ENCODE measurements at places on chromosomes 11 and 22.

DNA sequence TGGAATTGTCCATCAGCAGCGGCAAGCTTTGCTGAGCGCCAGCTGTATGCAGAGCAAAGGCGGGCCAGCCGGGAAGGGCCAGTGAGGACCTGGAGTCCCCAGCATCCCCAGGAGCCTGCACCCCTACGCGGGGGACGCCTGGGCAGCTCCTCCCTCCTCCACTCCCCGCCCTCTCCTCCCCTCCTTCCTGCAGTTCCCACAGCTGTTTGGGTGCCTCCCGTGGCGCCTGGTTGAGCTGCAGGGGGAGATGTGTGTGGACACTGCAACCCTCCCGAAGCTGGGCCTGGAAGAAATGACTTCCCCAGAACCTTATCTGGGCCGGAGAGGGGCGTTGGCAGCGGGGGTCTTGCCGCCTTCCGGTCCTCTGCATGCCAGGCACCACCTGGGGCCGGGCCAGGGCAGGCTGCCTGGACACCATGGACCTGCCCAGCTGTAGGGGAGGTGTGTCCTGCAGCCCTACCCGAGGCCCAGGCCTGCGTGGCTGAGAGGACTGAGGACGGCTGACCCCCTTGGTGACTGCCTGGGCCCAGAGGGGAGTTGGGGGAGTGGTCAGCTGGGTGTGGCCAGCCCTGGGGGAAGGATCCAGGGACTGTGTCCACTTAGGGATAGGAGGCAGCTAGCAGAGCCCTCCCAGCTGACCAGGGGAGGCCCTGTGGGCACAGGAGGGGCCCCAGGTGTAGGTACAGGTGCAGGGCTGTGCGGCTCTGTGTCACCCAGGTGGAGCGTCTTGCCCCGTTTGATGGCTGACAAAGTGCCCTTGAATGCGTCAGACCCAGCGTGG is 16.8 kb upstream of the MUC6 start:
- DNase-seq = no peak

DNA sequence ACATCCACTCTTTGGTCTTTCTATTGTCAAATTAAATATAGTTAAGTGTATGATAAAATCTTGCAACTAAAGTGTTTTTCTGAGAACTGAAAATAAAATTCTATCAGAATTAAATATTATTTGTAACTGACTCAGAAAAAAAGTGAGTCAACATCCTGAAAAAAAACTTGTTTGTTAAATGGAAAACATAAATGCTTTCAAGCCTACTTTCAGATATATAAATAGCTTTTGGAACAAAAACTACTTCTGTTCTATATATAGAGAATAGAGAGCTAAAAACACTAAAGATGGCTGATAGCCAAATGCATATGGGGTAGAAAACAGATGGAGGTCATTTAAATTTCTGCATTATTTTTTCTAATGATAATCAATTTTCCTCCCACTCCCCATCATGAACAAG is 61.8 kb downstream of the PIK3C2A start:
- no peak for DNase-seq

DNA sequence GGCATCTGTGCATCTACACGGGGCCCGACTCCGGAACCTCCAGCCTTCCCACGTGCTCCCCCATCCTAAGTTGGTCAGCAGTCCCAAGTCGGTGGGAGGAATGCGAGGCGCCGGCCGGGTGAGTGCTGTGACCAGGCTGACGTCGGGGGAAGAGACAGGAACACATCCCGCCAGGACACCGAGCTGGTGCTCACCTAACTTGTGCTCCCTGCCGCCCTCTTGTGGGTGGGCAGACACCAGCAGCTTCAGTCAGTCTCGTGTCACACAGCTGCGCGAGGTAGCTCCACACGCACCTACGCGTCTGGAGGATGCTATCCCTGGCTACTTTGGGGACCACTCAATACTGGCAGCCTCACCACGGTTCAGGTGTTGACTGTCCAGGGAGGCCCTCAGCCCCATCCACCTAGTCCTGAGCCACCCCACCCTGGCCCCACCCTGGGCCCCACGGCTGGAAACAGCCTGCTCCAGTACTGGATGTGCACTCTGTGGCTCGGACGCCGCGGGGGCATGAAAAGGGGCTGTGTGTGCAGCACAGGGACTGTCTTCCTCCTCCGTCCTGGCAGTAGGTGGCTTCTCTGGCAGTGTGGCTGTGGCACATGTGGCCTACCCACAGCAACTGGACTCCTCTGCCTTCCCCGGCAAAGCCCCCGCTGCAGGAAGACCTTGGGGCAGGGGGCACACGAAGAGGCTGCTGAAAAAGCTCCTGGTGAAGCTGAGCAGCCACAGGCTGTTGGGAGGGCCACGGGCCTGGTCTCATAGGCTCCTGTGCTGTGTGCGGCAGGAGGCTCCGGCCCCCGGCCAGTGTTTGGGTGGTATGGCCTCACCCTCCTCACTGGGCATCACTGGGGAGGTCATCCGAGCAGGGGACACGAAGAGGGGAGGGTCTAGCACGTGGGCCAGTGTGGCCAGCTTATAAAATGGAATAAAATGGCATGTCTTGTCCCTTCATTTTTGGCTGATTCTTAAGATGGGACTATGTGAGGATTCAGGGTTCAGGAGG is 11.2 kb upstream of the BID start:
- DNase-seq = peak; percentile 33

- DNase-seq = no peak
Observed at GRCh38 chr22:50300620-50301257, 6.7 kb downstream of the PLXNB2 start.

GRCh38 chr11:12756867-12757266 is 82.6 kb downstream of the TEAD1 start:
- no peak for DNase-seq

Measured in HT1080 (cell line).